ENCODE measurements at places on chromosomes 3 and 15.
A peak's percentile ranks its signal among the peaks of the same experiment; 100 is the strongest.

- no peak for DNase-seq
Measured at GRCh38 chr3:39141171-39141995, 12.0 kb downstream of the CSRNP1 start.

DNA sequence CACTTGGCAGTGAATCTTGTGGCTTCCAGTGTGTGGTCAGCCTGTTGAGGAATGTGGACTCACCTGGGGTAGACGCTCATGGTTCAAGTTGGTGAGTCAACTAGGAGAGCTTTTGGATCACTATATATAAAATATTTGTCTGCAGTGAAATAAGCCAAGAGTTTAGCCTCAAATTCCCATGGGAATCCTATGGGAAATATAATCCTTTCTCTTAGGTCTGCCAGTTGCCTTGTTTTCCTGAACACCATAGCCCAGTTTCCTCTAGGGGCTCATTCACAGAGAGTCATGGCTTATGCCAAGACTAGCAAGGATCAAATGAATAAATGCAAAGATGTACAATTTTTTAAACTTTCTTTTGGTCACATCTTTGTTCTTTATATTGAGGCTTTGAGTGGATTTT lies 100.1 kb upstream of the NPHP3 start:
- DNase-seq = no peak

- DNase-seq = no peak
Measured at GRCh38 chr3:44802011-44802410, 40.4 kb downstream of the KIF15 start.

DNA sequence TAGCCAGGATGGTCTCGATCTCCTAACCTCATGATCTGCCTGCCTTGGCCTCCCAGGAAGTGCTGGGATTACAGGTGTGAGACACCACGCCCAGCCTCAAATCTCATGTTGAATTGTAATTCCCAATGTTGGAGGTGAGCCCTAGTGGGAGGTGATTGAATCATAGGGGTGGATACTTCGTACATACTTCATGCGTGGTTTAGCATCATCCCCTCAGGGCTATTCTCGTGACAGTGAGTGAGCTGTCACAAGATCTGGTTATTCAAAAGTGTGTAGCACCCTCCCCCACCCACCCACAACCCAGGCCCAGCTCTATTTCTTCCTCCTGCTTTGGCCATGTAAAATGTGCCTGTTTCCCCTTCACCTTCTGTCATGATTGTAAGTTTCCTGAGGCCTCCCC lies 236.9 kb upstream of the IL12A start:
- DNase-seq = no peak

DNA sequence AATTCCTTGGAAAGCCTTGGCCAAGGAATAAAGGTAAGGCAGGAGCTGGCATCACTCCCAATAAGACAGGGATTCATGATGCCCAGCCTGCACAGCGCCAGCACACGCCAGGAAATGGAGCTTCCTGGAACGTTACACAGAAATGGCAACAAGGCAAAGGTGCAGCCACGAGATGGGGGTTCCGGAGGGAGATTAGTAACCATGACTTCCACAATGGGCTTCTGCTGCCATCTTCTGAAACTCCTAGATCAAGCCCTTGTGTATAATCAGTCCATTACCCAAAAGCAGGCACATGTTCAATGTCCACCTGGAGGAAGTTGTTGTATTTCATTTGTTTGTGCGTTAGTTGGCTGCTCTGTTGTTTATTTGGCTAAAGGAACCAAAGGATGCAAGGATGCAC lies 131.2 kb upstream of the TRIM42 start:
- DNase-seq = no peak

- DNase-seq = no peak
Measured at GRCh38 chr15:66785637-66786036, 83.6 kb downstream of the SMAD6 start.

DNA sequence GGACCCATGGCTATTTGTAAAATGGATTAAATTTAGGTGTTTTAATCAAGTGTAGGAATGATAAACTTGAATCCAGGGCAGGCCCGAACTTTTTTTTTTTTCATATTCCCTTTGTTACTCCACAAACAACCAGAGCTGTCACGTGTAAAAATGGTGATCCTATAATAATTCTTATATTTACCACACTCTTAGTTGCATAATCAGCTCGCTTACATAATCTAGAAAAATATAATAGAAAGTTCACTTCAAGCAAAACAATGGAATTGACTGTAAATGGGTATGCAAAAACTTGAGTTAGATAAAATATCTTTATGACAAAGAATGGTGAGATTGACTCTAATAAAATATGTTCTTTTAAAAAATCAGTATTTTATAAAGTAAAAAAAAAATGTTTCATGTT lies 2.1 kb upstream of the PAQR9 start:
- no peak for DNase-seq

DNA sequence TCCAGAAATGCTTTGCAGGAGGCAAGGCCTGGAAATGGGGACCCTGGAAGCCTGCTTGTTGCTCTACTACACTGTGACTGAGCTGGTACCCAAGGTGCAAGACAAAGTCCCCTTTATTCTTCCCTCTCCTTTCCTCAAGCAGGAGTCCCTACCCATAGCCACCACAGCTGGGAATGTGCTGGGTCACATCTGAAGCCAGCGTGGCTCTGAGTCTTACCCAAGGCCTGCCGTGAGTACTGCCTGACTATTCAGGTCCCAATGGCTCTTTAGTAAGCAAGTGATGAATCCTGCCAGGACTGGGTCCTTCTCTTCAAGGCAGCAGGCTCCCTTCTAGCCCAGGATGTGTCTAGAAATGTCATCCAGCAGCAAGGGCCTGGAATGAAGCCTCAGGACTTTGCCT lies 9.6 kb upstream of the RAD51 start:
- DNase-seq = no peak

DNA sequence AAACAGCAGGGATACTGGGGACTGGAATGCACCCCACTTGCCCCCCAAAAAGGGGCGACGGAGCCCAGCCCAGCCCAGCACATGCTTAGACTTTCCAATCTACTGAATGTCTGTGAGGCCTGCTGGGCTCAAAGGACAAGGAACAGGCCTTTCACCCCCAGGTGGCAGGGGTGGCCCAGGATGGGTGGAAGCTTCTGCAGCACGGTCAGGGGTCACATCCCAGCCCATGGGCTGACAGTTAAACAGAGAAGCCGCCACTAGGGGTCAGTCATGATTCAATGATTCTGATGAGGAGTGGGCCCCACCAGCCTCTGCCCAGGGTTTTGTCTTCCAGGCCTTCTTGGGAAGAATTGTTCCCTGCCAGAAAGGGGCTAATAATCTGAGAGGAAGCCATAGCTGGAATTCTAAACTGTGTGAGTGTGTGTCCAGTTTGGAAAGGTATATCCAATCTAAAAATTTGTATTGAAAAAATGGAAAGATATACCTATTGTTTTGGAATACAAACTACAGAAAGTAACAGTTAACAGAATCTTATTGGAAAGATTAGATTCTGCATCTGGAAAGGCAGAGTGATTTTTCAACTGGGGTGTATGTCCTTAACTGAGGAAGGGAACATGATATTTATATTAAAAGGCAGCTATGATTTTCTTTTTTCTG lies 2.2 kb downstream of the CHRNB4 start:
- DNase-seq = peak; percentile 29

DNA sequence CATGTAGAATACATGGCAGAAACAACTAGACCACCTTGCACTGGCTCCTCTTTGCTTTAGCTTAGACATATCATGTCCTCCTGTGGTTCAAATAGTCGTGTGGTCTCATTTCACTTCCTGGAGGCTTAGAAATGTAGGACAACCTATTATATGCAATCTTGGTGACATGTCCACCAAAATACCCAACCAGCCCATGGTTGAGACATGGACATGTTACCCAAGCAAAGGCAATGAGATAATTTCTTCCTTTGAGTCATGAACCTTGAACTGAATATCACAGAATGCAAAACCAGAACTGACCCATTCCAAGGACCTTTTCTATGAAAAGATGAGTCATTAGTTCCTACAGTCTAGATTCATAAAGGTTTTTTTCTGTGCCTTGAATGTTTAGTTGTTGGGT lies 309.0 kb upstream of the MDFIC2 start:
- DNase-seq = no peak
